ENCODE measurements at places on chromosomes 3 and 15.
A peak's percentile ranks its signal among the peaks of the same experiment; 100 is the strongest.

DNA sequence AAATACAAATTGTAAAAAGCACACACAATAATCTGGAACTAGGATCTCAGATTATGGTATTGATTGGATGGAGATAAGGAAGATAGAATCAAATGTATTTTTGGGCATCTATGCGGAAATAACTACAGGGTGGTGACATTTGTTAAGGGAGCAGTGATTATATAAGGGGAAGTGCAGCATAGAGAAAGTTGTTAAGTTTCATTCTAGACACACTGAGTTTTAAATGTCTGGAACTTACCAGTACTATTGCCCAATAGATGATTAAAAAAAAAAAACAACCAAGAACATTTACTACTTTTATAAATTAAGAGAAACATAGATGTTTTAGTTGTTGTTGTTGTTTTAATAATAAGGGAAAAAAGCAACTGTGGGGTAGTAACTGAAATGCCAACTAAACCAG lies 32.1 kb upstream of the C3orf38 start:
- no peak for DNase-seq

GRCh38 chr15:77516786-77517185 lies 96.1 kb downstream of the HMG20A start:
- no peak for DNase-seq

DNA sequence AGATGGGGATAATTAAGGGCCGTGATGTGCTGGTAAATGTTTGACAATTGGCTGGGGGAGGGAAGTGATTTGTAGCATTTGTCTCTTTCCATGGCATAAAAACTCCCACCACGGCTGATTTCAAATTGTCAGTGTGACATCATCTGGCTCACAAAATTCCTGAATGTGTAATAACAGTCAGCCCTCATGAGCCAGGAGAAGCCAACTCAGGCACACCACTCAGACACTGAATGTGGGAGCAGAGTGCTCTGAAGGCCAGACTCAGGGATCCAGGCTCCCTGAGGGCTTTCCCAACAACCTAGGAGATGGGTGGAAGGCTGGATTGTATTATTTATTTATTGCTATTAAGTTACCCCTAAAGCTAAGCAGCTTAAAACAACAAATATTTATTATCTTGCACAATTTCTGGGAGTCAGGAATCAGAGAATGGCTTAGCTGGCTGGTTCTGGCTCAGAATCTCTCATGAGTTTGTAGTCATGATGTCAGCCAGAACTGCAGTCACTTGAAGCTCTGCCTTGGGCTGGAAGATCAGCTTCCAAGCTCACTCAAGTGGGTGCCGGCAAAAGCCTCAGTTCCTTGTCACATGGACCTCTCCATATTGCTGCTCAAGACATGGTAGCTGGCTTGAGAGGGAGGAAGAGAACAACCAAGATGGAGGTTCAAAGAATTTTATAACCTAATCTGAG lies 6.5 kb upstream of the CPEB1 start:
- DNase-seq: no peak

DNA sequence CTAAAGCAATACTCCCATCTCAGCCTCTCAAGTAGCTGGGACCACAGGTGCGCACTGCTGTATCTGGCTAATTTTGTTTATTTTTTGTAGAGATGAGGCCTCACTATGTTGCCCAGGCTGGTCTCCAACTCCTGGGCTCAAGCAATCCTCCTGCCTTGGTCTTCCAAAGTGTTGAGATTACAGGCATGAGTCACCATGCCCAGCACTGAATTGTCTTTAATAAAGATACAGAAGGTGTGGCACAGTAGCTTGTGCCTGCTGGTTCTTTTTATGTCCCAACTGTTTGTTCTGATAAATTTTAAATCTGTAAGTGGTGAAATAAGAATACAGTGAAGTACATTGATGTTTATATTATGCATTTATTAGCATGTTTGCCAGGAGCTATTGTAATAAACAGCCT lies 20.6 kb upstream of the TRAK1 start:
- no peak for DNase-seq

DNA sequence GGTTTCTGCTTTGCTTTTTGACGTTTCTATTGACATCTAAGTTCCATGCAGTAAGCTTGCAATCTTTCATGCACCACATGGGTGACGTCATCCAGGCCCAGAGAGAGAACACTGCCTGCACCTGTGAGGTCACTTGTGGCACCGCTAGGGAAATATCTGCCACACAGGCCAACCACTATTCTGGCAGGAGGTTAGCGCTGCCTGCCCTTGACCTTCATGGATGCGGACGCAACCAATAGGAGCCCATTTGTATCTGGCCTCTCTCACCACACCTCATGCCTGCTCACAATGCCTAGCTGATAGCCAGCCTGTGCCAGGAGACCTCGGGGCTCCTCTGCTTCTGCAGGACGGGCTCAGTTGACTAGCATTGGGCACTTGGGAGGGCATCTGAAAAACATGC lies 55.8 kb upstream of the PRR23E start:
- DNase-seq: no peak

DNA sequence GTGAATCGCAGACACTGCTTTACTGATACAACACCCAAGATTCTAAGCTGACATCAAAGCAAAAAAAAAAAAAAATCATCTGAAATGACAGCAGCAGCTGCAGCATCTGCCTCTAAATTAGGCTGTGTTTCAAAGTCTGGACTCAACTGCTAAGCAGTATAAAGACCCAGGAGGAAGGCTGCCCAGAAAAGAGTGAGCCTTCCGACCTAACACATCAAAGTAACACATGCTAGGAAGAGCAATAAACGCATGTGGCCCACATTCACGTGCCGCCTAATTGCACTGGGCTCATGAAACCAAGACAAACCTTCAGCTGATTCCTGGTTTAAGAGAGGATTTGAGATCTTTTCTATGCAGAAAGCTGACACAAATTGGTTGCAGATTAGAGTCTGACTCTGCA lies 317.1 kb downstream of the ZIC4 start:
- no peak for DNase-seq

- no peak for DNase-seq
Observed at GRCh38 chr15:41792000-41792637, 17.8 kb downstream of the MAPKBP1 start.

DNA sequence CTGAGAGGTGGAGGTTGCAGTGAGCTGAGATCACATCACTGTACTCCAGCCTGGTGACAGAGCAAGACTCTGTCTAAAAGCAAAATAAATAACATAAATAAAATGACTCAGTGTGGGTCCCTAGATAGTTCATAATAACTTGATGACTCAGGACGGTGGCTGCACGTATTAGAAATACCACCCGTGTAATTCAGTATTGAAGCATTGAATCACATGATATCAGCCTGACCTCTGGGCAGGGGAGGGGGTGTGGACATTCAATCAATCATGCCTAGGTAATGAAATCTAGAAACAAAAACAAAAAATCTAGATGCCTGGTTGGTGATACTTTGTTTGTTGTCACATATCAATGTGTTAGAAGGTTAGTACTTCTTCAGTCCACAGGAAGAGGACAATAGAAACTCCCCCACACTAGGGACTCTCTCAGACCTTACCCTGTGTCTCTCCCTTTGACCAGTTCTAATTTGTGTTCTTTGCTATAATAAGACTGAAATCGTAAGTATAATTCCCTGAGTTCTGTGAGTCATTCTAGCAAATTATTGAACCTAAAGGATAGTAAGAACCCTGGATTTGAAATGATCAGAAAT lies 177.3 kb downstream of the GAP43 start:
- no peak for DNase-seq

DNA sequence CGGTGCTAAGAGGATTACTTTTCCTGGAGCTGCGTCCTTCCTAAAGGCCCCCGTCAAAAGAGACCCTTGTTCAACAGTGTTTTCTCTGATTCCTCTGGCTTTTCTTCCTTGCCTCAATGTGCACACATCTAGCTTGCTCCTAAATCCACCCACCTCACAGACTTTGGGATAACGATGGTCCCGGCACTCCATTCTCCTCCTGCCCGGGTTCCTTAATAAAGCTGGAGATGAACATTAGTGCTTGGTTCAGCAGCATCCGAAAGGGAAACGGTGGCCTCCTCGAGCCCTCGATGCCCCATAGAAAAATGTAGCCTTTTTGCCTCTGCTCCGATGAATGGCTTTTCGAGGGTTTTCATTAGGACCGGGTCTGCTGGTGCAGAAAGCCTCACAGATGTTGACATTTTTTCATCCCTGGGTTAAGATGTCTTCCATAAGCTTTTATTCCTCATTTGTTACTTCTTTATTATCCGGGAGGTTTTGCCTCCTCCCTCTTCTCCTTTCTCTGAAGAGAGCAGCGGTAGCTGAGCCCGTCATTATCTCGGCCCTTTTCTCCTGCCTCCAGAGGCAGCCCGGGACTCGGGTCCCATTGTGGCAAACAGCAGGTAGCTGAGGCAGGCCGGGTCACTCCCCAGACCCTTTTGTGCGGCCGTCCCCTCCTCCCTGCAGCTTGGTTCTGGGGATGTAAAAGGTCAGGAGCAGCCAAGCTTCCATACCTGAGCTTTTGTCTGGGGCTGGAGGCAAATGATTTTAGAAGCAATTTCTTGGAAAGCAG lies 64.6 kb downstream of the CPN2 start:
- no peak for DNase-seq

GRCh38 chr3:25597535-25598101 lies 67.1 kb downstream of the TOP2B start:
- DNase-seq: no peak

DNA sequence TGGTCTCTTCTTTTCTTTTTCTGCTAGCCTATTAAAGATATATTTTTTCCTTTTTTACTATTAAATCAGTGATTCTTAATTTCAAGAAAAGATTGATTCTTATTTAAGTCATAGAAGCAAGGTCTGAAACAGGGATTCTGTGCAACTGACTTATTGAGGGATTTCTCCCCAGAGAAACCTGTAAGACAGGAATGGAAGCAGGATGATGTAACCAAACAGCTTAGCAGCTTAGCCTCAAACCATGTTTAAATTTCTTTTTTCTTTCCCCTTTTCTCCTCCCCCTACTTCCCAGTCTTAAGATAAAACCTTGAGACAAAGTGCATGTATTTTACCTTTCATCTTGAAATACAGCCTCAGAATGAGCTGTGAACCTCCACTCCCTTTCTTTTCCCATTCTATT lies 322.8 kb downstream of the NEK10 start:
- DNase-seq: no peak

GRCh38 chr15:71079208-71080044 lies 35.8 kb upstream of the THSD4 start:
- DNase-seq: no peak

- DNase-seq: no peak
Observed at GRCh38 chr3:23303601-23304217, 100.6 kb downstream of the UBE2E2 start.

DNA sequence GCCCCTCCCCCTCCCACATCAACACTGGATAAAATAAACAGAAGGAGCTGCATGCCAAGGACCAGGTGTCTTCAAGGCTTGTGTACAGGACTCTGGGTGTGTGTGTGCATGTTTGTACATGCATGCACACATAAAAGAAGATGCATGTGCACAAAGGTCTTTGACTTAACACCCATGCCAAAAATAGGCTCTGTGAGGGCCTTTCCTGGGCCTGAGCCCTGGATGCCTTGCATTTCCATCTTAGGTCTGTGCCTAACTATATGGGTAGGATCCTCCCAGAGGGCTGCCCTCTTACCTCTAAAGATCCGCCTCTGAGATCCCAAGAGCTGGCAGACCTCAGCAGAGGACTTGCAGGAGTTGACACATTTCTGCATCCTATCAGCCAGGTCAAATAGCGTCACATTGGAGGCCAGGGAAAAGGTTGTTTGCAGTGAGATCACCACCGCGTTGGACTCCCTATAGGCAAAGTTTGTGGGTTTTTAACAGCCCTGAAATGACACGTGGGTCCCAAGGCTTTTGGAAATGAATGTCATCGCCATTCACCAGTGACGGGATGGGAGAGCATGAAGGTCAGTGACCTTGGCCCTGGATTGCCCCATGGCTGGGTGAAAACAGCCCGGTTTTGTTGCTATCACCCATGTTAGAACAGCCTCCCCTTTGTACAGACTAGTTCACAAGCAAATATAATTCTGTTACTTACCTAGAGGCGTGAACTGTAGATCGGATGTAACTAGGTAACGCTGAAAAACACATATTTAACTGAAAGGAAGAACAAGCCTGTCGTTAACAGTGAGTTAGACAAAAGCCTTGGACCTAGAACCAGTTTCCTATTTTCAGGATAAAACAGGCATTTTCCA lies 54.0 kb downstream of the HEG1 start:
- no peak for DNase-seq

GRCh38 chr15:81781395-81781794 lies 264.4 kb downstream of the MEX3B start:
- no peak for DNase-seq

- no peak for DNase-seq
Observed at GRCh38 chr3:30667280-30667651, 60.9 kb downstream of the TGFBR2 start.

DNA sequence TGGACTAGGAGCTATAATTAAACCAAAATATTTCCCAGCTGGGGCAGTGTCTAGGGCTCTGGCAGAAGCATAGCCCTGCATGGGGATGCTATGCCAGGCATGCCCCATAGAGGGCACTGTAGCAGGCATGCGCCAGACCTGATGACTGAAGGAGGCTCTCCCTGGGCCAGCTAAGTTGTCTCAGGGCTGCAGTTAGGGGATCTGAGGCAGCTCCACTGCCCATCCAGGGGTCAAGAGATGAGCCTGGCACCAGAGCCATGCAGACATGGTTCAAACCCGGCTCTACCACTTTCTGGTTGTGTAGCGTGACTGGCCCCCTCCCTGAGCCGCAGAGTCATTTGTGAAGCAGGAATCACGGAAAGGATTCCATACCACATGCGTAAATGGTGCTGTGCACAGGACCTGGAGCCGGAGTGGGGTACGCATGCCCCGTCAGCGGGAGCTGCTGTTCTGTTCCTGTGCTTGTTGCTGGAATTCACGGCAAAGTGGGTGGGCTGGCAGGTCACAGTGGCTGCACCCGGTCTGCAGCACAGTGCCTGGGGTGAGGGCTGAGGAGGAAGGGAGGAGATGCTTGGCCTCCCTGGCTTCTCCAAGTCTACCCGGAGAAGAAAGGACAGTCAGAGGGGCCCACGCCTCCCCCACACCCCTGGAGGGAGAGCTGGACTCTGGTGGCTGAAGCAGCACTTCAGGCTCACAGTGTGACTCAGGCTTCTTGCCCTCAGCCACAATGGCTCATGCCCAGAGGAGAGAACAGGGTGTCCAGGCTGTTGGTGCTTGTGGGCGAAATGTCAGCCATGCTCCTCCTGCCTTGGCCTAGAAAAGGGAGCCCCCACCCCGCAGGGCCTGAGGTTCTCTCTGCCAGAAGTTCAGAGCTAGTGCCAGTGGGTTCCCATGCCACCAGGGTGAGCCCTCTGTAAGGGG lies 43.1 kb downstream of the DNASE1L3 start:
- DNase-seq: peak; percentile 2

DNA sequence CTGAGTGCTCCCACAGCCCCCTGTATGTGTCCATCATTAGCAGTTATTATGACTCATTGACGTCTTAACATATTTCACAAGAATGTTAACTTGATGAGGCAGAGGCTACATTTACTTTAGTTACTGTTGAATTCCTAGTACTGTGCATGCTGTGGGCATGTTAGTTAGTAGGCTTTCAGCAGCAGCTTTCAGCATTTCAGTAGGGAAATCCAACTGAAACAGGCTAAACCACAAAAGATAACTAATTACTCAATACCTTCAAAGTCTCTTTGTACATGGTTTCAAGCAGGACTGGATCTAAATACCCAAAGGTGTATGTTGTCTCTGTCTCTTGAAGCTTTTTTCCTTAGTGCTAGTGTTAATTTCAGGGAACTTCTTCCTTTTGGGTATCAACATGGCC lies 229.9 kb upstream of the SUCLG2 start:
- DNase-seq: no peak

GRCh38 chr15:56082263-56082761 lies 88.9 kb upstream of the NEDD4 start:
- DNase-seq: no peak

GRCh38 chr3:191388823-191389222 lies 58.5 kb upstream of the UTS2B start:
- no peak for DNase-seq
